ENCODE measurements at places on chromosomes 16 and 17. TPM values are rescaled to one million over a fixed set of nuclear protein-coding genes. Genes with fewer than 3 reads are reported as not detected.

DNA sequence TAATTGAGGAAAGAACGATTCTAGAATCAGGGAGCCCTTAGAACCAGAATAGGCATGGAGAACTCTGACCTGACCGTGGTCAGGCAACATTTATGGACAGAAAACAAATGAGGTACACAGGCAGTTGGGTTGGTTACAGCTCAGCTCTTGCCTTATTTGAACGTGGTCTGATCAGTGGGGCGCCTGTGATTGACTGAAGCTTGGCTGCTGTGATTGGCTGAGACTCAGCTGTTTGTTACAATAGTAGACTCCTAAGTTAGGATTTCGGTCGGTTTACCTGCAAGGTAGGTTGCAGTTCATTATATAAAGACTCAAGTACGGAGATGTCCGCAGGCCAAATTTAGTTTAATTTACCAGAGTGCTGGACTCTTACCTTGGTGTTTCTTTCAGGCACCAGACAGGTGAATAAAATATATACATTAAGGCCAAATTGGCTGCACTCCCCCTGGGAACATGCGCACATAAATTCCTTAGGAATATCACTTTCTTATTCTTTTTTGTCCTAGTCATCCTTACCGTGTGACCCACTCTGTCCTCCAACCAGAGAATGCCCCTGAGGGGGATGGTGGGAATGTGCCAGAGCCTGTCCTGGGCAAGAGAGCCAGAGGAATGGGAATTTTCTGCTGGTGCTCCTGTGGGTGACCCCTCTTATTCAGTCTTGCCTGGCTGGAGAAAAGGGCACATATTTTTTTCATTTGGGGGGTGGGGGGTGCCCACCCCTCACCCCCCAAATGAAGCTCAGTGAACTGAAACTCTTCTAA is 7.5 kb upstream of the CSNK2A2 start:
- no peak for DNase-seq

- no peak for DNase-seq
These were observed 12.1 kb upstream of the CBFB start for GRCh38 chr16:67016681-67017420.

Gene EVPLL
- not detected for total RNA-seq

- no peak for DNase-seq
These were observed 7.3 kb downstream of the CYB5D1 start for GRCh38 chr17:7864995-7865650.

DNA sequence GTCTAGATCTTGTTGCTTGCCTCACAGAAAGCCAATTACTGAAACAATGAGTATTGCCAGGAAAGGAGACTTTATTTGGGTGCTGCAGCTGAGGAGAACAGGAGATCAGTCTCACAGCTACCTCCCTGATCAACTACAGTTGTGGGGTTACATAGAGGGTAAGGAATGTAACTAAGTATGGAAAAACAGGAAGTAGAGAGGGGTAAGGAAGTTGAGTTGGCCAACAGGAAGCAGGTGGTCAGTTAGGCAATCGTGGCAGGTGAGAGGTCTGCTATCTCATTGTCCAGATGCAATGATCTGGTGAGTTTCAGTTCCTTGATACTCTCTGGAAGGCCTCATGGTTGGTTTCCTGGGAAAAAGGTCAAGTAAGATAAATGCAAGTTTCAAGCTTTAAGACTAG is 333.1 kb upstream of the GOT2 start:
- no peak for DNase-seq

- DNase-seq = no peak
These were observed 7.0 kb downstream of the ZNF629 start for GRCh38 chr16:30780021-30780420.

DNA sequence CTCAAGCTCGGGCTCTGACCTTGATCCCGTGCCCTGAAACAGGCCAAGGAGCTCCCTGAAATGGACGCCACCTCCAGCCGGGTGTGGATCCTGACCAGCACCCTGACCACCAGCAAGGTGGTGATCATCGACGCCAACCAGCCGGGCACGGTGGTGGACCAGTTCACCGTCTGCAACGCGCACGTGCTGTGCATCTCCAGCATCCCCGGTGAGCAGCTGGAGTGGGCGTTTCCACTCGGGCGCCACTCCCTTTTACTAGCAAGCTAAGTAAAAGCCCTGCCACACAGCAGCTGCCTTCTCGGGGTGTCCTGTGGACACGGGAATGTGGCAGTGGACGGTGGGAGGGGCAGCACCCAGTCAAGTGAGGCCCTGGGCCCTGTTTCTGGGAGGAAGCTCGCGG is 6.4 kb downstream of the NME3 start:
- DNase-seq = no peak

DNA sequence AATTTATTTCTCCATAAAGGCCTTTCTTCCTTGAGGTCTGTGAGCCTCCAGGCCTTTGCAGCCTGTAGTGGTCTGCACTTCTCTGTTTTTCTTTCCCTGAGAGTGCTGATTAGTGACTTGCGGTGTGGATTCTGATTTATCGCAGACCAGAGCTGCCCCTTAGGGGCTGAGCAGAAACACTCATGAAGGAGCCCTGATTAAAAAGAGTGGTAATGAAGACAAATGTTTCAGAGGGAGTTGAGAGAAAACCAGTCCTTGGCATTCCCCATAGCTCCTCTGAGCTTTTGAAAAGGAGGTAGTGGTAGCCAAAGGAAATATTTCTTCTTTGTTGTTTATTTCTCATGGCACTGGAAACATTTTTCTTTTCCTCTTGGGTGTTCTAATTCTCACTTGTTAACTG is 268.1 kb upstream of the TBX2 start:
- DNase-seq = no peak

- no peak for DNase-seq
These were observed 3.8 kb upstream of the XYLT1 start for GRCh38 chr16:17474572-17474971.

DNA sequence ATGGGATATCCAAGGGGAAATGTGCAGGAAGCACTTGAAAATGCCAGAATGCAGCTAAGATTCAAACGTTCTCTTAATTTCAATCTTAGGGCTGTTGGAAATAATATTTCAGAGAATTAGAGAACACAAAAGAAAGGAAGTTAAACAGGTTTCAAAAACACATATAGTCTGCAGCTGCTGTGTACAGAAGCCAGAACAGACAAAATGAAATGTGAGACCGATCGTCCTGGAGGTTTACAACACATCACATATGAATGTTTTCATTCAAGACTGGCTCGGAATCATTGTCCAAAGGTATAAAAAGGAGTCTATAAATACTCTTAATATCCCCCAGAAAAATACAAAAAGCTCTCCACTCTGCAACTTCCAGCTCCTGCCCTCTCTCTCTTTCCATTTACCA is 14.3 kb downstream of the CYTH1 start:
- DNase-seq = no peak

- DNase-seq = no peak
These were observed 65.7 kb downstream of the FBXL20 start for GRCh38 chr17:39335704-39336223.

DNA sequence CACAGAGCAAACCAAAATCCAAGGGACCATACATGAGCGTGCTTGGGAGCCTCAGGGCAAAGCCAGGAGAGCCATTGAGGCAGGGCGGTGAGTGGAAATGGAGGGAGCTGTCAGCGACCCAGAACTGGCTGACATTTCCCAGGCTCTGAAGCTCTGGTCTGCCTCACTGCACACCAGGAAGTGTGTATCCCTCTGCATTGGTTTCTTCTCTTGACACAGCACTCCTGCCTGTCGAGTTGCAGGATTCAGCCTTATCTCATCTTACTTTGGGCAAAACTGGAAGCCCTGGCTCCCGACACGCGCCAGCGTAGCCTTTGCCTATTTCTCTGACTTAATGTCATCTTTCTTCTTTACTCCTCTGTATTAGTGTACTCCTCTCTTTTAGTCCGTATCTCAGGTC is 144.7 kb upstream of the HS3ST3A1 start:
- no peak for DNase-seq

Gene IL17C
- not detected for total RNA-seq

Gene SCGB1C2
- total RNA-seq = not detected

- DNase-seq = no peak
These were observed 24.9 kb downstream of the VPS53 start for GRCh38 chr17:689556-690275.

- no peak for DNase-seq
These were observed 15.9 kb downstream of the CDH5 start for GRCh38 chr16:66382171-66382965.

GRCh38 chr16:87924041-87924810 is 12.1 kb downstream of the CA5A start:
- DNase-seq = no peak

Gene C17orf67
- total RNA-seq = 3.1 TPM

DNA sequence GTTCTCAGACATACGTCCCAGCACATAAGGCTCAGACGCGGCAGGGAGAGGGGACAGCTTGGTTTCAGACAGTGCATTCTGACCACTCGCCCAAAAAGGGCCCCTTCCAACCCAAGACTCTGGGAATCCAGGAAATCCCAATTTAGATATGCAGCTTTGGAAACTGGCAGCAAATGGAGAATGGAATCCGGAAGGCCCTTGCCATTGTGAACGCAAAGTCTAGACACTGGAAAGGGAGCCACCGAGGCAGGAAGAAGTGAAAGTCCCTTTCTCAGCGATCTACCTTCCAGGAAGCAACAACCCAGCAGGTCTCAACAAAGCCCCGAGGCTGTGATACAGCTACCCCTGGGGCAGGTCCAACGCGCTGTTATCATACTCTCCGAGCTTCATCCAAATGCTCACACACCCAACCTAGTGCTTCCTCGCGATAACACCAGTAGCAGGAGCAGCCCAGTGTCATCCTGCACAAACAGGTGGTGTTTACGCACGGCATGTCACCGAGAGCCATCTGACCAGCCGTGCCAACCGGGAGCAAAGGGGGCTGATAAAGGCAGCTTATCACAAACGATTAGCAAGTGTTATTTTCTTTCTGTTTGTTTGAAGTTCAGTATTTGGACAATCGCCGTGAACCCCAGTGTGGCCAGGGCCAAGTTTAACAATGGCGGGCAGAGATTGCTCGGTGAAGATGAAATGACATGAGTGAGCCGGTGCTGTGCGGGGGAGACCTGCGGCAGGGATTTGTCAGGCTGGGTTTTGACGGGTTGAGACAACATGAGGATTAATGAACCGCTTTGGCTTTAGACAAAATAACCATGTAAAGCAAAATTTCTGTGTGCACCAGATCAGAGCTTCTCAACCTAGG is 240.6 kb downstream of the FOXL1 start:
- no peak for DNase-seq

GRCh38 chr17:31687505-31688126 is 171.4 kb downstream of the COPRS start:
- DNase-seq = no peak

GRCh38 chr17:31859487-31860008 is 504 bp upstream of the COPRS start:
- DNase-seq = no peak

Gene LAT
- total RNA-seq = 234 TPM

Gene FBXW10
- total RNA-seq = not detected

GRCh38 chr17:81541123-81541522 is 11.0 kb downstream of the FAAP100 start:
- DNase-seq = no peak

Gene SLC2A4
- 0.31 TPM for total RNA-seq

Gene BICDL2
- 0.20 TPM for total RNA-seq

Gene PLLP
- 0.26 TPM for total RNA-seq

DNA sequence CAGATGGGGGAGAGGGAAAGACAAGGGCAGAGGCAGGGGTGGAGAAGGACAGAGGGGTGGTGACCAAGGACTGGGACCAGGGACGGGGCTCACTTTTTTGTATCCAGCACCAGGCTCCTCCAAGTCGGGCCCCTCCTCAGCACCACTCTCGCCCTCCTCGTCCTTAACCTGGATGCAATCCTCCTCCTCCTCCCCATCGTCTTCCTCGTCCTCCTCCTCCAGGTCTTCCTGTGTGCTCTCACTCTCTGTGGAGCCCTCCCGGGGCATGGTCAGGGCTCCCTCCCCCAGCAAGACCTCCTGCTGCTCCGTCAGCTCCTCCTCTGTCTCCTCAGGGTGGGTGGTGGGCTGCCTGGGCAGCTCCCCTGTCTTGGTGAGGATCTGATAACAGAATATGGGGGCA is 16.8 kb downstream of the G6PC3 start:
- no peak for DNase-seq

Gene SLC12A3
- total RNA-seq = not detected

DNA sequence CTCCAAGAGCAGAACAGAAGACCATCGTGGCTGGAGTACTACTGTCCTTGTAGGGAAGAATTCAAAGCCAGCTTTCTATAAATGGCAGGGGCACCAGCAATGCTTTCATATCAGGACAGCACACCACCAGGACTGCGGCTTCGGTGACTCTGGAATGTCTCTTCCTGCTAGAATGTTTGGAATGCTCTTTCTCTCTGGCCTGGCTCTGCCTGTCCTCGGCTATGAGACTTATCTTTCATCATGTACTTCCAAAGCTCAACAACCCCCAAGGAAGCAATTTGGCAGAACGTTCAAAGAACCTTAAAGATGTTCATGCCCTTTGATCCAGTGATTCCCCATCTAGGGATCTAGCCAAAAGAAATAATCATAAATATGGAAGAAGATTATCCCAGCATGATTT is 52.7 kb upstream of the NOG start:
- DNase-seq = no peak

Gene BCL7C
- 23.1 TPM for total RNA-seq

DNA sequence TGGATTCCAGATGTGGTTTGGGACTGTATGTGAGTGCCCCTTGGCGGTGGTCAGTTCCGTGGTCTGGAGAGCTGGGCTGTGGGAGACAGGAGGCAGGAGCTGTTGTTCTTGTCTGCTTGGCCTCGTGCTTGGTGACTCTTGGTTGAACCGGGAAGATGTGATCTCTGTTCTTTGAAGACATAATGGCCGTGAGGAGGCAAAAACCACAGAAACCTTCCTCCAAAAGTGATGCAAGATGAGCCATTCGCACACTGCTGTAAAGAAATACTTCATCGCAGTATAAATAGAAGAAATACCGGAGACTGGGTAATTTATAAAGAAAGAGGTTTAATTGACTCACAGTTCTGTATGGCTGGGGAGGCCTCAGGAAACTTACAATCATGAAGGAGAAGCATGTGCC is 128.8 kb downstream of the RAP1GAP2 start:
- no peak for DNase-seq

DNA sequence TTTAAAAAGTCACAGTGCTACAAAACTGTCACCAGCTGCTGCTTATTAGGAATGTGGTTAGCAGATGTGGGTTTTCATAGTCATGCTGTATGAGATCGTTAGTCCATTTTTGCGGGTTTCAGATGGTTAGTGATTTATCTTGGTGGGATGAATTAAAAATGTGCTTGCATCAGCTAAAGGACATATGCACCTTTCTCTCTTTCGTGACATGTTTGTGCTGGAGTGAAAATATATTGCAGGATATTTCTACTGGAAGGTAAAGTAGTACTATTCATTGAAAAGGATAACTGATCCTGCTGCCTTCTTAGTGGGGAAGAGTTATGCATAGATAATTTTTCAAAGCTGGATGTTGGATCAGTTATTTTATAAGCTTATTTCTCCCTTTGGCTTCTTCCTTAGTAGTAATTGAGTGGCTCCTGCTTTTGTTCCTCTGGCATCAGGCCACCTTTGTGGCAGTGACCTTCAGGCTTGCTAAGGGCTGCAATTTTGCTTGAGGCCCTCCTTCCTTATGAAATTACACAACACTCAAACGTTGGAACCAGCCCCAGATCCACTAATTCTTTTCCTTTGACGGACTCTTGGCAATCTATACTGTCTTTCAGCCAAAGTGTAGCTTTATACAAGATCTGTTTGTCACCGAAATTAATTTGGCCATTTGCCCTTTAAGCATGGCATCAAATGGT is 7.5 kb upstream of the SNTB2 start:
- DNase-seq = no peak

Gene OTOP3
- total RNA-seq = not detected

Gene PHOSPHO1
- total RNA-seq = not detected

- DNase-seq = no peak
These were observed 132.4 kb upstream of the GSE1 start for GRCh38 chr16:85480727-85481101.

GRCh38 chr17:83186226-83186625 is 106.8 kb downstream of the METRNL start:
- DNase-seq = no peak

Measured in activated T-helper 1 cell treated with anti-CD3 and anti-CD28 coated beads, Interleukin-12 subunit alpha, Interleukin-12 subunit beta, Interleukin-2, Interleukin-4 antibody, amounts not matched to agents 30 ng/mL and 10 ng/mL and 1 ng/mL, durations not matched to agents 14 hours and 24 hours and 36 hours (primary cell).